Activated CD4-positive, alpha-beta T cell treated with anti-CD3 and anti-CD28 coated beads for 48 hours (primary cell): ENCODE measurements at places on chromosomes 1 and 21.

GRCh38 chr1:21775985-21776562, 6.9 kb downstream of the USP48 start:
- DNase-seq = no peak

DNA sequence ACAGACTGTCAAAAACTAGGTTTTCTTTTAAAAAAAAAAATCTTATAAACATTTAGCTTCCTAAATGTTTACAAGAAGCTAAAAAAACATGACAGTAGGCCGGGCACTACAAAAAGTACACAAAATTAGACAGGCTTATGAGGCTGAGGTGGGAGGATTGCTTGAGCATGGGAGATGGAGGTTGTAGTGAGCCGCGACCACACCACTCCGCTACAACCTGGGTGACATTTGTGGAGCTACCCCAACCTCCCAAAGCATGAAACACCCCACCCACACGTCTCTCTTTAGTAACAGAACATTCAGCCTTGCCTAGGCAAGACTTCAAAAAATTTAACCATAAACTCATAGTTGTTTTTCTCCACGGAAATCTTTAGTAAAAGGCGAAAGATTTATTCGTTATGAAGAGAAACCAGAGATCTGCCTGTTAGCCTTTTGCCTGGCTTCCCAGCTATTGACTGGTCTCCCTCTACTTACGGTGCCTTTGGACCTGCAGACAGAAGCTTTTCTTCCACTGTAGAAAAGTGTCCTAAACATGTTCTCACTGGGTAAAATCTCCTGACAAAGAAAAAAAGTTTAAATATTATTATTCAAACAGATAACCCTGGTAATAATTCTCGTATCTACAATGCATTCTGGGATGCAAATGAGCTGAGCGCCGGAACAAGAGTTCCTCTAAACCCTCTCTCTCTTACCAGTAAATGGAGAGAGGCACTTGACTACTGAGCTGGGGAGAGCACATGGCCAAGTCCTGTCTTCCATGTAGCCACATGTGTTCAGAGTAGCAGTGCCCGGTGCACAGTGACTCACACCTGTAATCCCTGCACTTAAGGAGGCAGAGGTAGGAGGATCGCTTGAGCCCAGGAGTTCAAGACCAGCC, 9.2 kb downstream of the RNU5D-1 start:
- peak; percentile 91 for DNase-seq

- no peak for DNase-seq
These were observed 73.3 kb upstream of the C1orf87 start for GRCh38 chr1:60146884-60147283.

GRCh38 chr1:162868972-162869371, 8.0 kb upstream of the CCDC190 start:
- DNase-seq = no peak
